ENCODE measurements at places on chromosomes 3 and 15. TPM values are rescaled to one million over a fixed set of nuclear protein-coding genes. Genes with fewer than 3 reads are reported as not detected.
A peak's percentile ranks its signal among the peaks of the same experiment; 100 is the strongest.

DNA sequence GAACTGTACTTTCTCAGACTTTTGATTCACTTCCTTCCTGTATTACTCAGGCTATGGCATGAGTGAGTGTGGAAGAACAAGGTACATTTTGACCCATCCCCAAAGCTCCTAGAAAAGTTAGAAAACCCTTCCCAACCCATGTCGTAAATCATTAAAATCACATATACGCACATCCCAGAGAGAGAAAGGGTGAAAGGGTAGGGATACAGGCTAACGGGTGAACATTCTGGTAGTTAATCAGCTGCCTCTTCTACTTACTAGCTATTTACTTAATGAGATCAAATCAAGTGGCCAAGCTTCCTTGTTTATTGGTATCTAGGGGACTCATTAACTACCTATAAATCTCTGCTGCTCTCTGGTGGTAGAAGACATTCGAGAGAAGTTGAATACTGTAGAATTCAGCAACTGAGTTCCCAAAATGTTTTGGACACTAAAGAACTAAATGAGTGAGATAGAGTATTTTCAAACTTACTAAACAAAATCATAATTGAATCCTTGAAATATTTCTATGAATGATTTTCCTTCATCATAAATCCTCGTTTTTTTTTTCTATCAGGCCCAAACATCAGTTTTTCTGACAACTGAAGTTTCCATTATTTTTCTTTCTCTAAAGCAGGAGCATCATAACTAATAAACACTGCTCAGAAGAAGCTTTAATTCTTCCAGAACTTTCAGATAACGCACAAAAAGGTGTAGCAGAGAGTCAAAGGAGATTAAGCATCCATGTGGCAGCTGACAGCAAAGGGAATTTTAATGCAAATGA lies 124.2 kb downstream of the IMPG2 start:
- peak; percentile 19 for DNase-seq

GRCh38 chr15:81038975-81039607 lies 38.4 kb downstream of the TLNRD1 start:
- DNase-seq, result no peak

DNA sequence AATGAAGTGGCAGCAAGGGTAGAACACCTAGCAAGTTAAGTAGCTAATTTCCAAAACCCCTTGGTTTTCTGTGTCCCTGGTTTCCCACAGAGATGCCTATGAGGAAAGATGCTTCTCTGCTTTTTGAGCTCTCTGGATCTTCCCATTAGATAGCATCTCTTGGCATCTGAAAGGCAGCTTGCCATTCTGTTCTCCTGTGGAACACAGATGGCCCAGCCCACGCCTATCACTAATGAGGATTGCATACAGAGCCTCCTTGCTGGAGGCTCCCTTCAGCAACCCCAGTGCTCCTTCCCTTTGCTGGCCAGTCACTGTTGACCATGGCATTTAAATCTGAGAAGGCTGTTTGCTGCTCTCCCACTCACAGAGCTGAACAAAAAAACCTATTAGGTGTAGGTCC lies 34.4 kb upstream of the ETV5 start:
- DNase-seq, result no peak

DNA sequence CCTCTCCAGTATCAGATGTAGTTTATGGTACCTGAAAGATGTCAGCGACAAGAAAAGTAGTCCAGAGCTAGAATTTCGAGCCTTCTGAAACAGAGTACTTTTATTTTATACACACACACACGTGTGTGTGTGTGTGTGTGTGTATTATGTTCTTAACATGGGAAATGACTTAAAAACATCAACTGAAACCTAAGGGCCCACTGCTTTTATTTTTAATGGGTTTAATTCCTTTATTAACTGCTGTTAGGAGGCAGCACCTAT lies 1.9 kb downstream of the TCF12 start:
- no peak for DNase-seq

Gene FANCI
- total RNA-seq, result 211 TPM

Gene BCHE
- not detected for total RNA-seq

DNA sequence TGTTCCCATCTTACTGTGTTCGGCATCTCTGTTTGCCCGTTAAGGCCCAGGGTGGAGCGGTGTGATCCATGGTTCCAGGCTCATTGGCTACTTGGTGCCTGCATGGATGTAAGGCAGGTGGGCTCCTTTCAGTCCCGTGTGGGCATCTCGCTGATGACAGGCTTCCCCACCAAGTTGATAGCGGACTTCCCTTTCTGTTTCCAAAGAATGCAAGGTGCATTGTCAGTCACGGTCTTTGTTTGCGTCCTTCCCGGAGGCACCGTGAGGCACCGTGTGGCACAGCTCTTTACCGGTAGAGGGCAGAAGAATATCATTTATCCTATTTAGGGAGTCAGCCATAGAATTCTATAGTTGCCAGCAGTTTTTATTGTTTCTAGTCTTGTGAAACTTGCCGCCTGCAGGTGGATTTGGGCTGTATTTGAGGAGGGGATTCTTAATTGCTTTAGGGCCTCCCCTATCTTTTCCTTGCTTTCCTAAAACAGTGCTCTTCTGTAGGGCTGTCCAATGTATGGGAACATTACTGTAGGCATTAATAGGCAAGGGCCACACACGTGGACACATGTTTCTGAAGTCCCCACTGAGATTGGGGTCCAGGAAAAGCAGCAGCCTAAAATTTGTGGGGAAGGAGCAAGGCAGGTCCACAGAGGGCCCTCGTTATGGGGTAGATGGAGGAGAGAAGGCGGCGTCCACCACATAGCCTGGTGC lies 244.1 kb downstream of the SLCO3A1 start:
- DNase-seq, result peak; percentile 44

DNA sequence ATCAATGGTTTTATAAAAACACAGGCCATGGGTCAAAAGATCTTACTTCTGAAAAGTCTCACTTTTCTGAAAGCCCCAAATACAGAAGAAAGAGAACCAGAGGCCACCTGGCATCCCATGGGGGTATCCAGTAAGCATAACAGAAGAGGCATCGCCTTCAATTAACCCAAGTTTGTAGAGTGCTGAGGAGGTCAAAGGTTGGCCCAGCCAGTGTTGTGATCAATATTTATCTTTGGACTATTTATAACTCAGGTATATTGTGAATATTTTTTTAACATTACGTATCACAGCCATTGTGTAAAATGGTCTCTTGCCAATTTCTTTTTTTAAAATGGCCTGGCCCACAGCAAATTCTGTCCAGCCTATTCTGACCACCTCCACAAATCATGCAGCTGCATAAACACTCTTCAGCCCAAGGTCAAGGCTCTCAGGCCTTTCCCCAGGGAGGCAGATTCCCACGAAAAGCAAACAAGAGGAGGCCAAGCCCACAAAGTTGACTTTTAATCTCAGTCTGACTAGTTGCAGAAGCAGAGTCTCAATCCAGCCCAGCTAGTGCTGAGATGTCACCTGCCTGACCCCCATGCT lies 26.2 kb upstream of the SPTBN5 start:
- no peak for DNase-seq

DNA sequence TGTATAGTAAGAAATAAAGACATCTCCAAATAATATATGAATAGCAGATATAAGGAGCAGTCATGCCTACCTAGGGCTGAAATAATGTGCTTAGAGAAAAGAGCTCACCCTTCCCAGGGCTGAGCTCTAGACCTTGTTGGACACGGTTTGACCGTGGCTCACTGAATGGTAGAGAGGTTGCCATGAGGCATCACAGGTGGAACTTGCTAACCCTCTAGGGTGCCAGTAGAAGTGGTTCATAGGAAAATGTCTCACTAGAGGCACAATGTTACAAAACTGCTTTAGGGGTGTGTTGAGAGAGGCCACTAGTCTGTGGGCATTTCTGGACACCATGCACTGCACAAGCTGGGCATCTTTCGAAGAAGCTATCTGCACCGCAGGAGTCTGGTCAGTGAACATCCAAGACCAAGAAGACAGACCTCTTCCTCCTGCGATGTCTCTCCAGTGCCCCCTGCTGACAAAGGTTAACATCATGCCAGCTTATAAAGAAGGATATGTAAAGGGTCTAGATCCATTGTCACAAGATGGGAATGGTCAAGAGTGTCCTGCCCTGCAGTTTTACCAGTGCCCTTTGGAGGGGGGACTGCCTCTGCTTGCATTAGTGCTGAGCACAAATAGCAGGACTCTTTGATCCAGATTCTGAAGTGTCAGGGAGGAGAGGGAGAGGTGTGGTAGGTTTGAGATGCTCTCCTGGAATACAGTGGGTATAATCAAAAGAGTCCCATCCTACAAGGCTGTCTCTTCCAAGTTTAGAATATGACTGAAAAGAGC lies 266.8 kb downstream of the ZNF385D start:
- peak; percentile 43 for DNase-seq

- no peak for DNase-seq
Measured at GRCh38 chr3:162274070-162274469, 777.5 kb downstream of the OTOL1 start.

Gene CXCR6
- not detected for total RNA-seq

DNA sequence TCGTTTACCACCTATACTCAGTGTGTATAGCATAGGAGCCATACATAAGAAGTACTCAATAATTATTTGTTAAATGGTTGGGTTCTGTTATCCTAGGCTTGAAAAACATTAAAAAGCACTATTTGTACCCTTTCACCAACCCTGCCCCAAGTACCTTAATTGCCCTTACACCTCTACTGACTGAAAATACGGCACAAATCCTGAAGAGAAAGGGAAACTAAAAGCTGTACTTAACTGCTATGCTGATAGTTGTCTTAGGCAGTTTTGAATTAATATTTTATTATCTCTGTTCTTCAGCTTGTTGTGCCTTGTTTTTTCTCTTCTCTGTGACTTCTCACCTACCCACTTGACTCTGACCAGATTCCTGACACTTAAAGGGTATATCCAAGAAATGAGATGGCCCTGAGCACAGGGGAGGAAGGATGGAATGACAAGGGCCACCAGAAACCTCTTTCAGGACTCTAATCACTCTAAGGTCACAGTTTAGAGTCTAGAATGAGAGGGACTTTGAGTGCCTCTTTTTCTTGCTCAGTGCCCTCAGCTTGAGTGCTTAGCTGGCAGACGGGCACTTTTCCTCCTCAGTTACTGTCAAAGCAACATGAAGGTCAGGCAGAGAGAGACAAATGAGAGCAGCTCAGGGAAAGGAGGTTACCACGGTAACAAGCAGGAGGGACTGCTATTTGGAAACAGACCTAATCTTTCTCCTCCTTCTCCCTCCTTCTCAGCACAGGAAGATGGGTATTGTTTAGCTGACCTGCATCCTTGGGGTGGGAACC lies 136.5 kb downstream of the ZNF609 start:
- no peak for DNase-seq

DNA sequence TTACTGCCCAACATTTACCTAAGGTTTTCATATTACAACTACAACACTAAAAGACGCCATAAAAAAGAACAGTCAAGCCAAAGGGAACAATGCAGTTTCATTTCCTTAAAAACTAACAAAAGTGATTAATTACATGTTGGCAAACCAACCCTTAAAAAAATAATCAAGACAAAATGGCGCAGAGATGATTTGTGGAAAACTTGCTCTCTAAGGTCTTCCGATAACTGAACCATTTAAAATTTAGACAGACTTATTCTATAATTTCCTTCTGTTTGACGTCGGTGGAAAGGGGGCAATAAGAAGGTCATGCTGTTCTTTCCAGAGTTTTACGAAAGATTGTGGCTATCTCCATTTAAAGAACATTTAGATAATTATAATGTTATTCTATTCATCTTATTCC lies 87.6 kb downstream of the RYK start:
- no peak for DNase-seq

DNA sequence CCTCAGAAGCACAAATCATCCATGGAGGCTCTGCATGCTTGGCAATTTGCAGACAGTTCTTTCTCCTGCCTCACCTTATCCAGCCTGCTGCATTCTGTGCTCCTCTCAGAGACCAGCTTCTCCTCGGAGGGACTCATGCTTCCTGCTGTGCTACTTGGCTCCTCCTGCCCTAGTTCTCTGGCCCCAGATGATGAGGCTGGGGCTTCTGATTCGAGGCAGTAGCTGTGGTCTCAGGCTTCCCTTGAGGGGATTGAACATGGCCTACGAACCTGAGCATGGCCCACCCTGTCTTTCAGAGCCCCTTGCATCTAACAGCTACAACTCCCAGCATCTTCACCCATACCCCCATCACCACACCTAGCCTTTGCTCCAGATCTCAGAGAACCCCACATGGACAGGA lies 6.7 kb downstream of the VIPR1 start:
- no peak for DNase-seq

- DNase-seq, result no peak
Measured at GRCh38 chr3:50749822-50750221, 75.1 kb downstream of the DOCK3 start.

Gene AP4E1
- 14.8 TPM for total RNA-seq

Gene PARP3
- 12.0 TPM for total RNA-seq

- no peak for DNase-seq
Measured at GRCh38 chr3:148131990-148132638, 565.6 kb upstream of the AGTR1 start.

Gene CSTA
- total RNA-seq, result 0.70 TPM

GRCh38 chr15:80152180-80152895 lies 461 bp upstream of the FAH start:
- peak; percentile 91 for DNase-seq

Gene GOLGA6D
- not detected for total RNA-seq

- no peak for DNase-seq
Measured at GRCh38 chr3:186200726-186201125, 91.8 kb upstream of the ETV5 start.

GRCh38 chr3:153623834-153624233 lies 461.8 kb downstream of the RAP2B start:
- DNase-seq, result no peak

Gene NISCH
- total RNA-seq, result 73.3 TPM

- no peak for DNase-seq
Measured at GRCh38 chr3:141860766-141861513, 15.5 kb upstream of the ATP1B3 start.

DNA sequence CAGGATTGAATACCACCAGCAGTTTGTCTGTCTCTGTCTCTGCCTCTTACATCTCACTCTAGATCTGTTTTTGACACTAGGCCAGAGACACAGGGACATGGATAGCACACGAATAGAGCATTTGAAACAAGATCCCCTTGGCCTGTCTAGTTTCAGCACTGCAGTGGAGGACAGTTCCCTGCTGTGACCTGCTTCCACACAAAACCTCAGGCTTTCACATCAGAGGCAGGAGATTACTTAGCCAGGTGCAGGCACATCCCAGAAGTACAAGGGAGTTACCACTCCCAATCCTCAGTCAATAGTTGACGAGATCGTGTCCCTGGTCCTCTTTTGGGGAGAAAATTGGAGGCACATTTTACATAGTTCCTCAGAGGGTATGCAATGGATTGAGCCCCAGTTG lies 34.0 kb upstream of the CCK start:
- peak; percentile 32 for DNase-seq

GRCh38 chr3:24387493-24387892 lies 107.2 kb downstream of the THRB start:
- DNase-seq, result no peak

Gene KY
- not detected for total RNA-seq

Gene TMEM44
- total RNA-seq, result 22.9 TPM

DNA sequence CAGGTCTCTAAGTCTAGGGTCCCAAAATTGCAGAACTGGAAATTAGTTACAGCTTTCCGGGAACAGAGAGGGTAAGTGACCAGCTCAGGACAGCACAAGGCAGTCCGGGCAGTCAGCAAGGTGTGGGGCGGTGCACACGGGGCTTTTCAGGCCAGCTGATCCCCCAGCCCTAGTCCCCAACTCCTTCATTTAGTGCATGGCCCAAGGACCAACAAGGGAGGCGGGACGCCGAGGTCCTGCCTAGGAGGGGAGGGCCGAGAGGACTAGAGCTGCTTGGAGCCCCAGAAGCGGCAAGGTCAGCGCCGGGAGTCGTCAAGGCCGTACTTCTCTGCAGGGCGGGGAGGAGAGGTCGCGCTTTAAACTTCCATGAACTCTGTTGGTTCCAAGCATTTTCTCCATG lies 2.0 kb upstream of the PDE8A start:
- DNase-seq, result no peak

GRCh38 chr15:62257996-62258521 lies 93.0 kb upstream of the C2CD4B start:
- DNase-seq, result no peak

Gene CCR3
- total RNA-seq, result not detected

Data from OCI-LY7 (cell line).